ENCODE measurements at places on chromosomes 6 and 20. TPM values are rescaled to one million over a fixed set of nuclear protein-coding genes. Genes with fewer than 3 reads are reported as not detected.
A peak's percentile ranks its signal among the peaks of the same experiment; 100 is the strongest.

GRCh38 chr20:137668-138490, 4.5 kb upstream of the DEFB126 start:
- H3K27me3 ChIP-seq = no peaks in the 10 kb centered on the region
- no peak overlapping the region for H3K4me3 ChIP-seq
- no peaks in the 10 kb centered on the region for H3K36me3 ChIP-seq

The SLC23A2 gene
- 20.2 TPM for total RNA-seq

- no peaks in the 10 kb centered on the region for H3K27me3 ChIP-seq
- no peak for DNase-seq
- H3K4me1 ChIP-seq = peaks cover 62% of the 10 kb centered on the region
- no peak overlapping the region for H3K4me3 ChIP-seq
- H3K27ac ChIP-seq = peak overlapping the region; percentile 4
Observed at GRCh38 chr20:49692941-49693340, 20.7 kb downstream of the B4GALT5 start.

The POM121L2 gene
- 0.07 TPM for total RNA-seq

DNA sequence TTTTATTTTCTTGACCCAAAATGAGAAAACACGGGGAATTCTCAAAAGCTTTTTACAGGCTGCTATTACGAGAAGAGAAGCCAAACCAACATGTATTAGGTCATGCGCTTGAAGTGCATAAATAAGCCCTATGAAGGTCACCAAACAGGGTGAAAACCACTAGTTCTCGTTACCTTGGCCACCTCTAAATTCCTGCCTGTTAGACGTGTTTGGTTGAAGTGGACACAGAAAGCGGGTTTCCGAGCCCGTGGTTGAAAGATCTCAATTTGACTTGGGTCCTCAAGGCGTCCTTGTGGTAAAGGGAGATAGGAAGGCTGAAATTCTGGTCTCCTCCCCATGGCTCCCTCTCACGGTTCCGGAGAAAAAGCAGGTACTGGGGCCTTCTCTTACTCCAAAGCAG, 6.2 kb downstream of the EYA2 start:
- H3K4me1 ChIP-seq = peaks cover 3% of the 10 kb centered on the region
- no peak for DNase-seq
- no peak overlapping the region for H3K4me3 ChIP-seq
- H3K36me3 ChIP-seq = no peaks in the 10 kb centered on the region
- H3K27ac ChIP-seq = no peak overlapping the region

GRCh38 chr6:140256248-140256647, 881.8 kb upstream of the CITED2 start:
- H3K4me1 ChIP-seq = 0 out of 2 replicates have a peak, but pooled peaks cover 13% of the 10 kb centered on the region
- DNase-seq = peak; percentile 1
- peak overlapping the region; percentile 15 for H3K27ac ChIP-seq
- H3K27me3 ChIP-seq = no peaks in the 10 kb centered on the region
- no peak overlapping the region for H3K4me3 ChIP-seq

GRCh38 chr20:46939031-46939965, 44.7 kb downstream of the EYA2 start:
- H3K27ac ChIP-seq = no peak overlapping the region
- peak; percentile 82 for DNase-seq
- no peak overlapping the region for H3K4me3 ChIP-seq
- no peaks in the 10 kb centered on the region for H3K36me3 ChIP-seq
- no peaks in the 10 kb centered on the region for H3K4me1 ChIP-seq

DNA sequence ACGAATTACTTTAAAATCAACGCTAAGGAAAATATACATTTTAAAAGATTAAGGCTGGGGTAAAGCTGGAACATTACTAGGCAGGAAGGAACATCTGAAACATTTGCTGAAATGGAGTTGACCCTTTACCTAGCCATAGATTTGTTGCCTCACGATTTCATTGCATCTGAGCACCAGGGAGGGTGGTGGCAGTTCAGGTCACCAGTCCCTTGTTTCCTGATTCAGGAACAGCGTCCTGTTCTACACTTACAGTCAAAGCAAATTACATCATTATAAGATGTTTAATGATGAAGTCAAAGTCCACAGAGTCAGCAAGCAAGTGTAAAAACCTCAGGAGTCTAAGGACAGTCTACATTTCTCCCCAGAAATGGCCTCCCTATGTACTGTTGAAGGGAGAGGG, 9.0 kb upstream of the MICA start:
- DNase-seq = no peak
- H3K27ac ChIP-seq = no peak overlapping the region
- no peak overlapping the region for H3K4me3 ChIP-seq
- no peaks in the 10 kb centered on the region for H3K36me3 ChIP-seq

The TFAP2D gene
- total RNA-seq = not detected

The F13A1 gene
- total RNA-seq = 11.4 TPM

The C6orf52 gene
- not detected for total RNA-seq

DNA sequence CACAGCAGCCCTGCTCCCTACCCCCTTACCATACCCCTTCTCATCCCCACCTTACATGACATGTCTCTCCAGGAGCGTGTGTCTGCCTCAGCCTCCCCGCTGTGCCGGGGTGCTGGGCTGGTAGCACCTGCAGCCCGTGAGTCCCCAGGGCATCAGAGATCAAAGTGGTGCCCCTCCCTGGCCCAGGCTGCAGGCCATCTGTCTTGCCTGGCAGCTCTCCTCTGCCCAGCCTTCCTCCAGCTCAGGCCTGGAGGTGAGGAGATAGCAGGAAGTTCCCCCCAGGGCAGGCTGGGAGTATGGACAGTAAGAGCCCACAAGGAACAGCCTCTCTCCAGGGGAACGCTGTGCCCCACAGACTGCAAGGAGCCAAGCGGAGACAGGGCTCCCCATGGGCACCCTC, 35.3 kb downstream of the GRM4 start:
- DNase-seq = no peak
- H3K4me3 ChIP-seq = no peak overlapping the region
- H3K27me3 ChIP-seq = no peaks in the 10 kb centered on the region

The SLC17A2 gene
- total RNA-seq = not detected

- H3K4me1 ChIP-seq = peaks cover 9% of the 10 kb centered on the region
- no peak for DNase-seq
- peak overlapping the region; percentile 77 for H3K4me3 ChIP-seq
- no peak overlapping the region for H3K27ac ChIP-seq
- H3K36me3 ChIP-seq = no peaks in the 10 kb centered on the region
- H3K27me3 ChIP-seq = no peaks in the 10 kb centered on the region
Observed at GRCh38 chr6:34890533-34890925, 1.5 kb downstream of the ANKS1A start.

The ANKRD66 gene
- total RNA-seq = not detected

The SIRT5 gene
- total RNA-seq = 13.1 TPM

The LY86 gene
- not detected for total RNA-seq

DNA sequence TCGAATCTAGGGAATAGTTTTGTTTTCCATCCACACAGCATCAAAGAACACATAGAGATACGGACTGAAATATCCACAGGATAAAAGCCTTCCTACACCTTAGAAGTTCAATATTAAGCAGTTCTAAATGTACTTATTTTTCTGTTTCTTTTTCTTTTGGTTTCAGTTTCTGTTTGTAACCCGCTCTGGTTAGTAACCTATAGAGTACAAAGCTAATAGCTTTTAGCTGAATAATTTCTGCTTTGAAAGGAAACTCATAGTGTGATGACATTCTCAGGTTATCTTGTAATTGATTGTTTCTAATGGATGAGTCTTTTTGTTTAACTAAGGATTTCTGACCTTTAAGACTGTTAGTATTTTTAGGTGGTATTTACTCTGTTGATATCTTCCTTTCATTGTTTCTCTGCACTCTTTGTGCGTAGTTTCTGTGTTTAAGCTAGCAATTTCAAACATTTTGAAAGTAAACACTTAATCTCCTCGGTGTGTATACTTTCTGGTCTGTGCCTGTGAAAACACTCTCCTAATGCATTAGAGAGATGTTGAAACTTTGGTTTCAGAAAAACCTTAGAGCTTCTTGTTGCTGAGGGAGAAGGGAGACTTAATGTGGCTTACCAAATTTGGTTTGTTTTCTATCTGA, 385.5 kb downstream of the HDGFL1 start:
- DNase-seq = no peak
- no peaks in the 10 kb centered on the region for H3K27me3 ChIP-seq
- no peak overlapping the region for H3K27ac ChIP-seq
- H3K4me3 ChIP-seq = no peak overlapping the region
- no peaks in the 10 kb centered on the region for H3K4me1 ChIP-seq

DNA sequence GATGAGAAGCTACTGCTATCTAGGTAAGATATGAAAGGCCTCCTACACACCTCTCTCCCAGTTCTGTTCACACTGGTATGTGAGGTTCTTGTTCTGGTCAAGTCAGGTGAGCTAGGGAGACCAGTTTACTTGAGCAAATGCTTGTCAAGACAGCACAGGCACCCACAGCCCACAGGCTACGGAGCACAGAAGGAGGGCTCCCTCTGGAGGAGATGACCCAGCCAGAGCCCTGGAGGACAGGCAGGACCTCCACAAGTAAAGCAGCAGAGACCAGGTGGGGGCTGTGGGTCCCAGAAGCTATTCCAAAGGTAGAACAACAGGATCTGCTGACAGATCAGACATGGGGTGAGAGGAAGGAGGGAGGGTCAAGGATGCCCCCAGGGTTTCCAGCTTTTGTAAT, 13.2 kb downstream of the MMP24OS start:
- H3K4me3 ChIP-seq = no peak overlapping the region
- peaks cover 37% of the 10 kb centered on the region for H3K4me1 ChIP-seq
- DNase-seq = peak; percentile 59
- H3K27me3 ChIP-seq = no peaks in the 10 kb centered on the region
- no peaks in the 10 kb centered on the region for H3K36me3 ChIP-seq

GRCh38 chr20:38962928-38963401, 821 bp downstream of the DHX35 start:
- no peaks in the 10 kb centered on the region for H3K27me3 ChIP-seq
- H3K36me3 ChIP-seq = no peaks in the 10 kb centered on the region
- DNase-seq = no peak
- H3K27ac ChIP-seq = peak overlapping the region; percentile 94

DNA sequence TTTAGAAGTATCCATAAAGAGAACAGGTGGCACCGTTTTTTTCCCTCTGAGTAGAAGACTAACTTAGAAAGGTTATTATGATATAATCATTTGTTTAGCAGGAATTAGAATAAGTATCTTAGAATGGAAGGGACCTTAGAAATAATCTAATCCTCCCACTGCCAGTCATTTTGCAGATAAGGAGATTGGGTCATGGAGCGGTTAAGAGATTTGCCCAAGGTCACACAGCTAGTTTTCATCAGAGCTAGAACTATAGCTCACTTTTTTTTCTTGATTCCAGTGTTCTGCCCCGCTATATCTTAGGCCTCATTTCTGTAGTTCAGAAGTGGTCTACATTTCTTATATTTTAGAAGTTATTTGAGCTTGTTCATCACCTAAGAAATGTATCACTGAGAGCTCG, 139.6 kb downstream of the PRL start:
- H3K27ac ChIP-seq = no peak overlapping the region
- no peaks in the 10 kb centered on the region for H3K27me3 ChIP-seq
- no peak overlapping the region for H3K4me3 ChIP-seq

The LHFPL5 gene
- total RNA-seq = not detected

GRCh38 chr6:97026298-97026697, 101.8 kb downstream of the KLHL32 start:
- DNase-seq = no peak
- no peak overlapping the region for H3K27ac ChIP-seq
- H3K27me3 ChIP-seq = no peaks in the 10 kb centered on the region
- no peaks in the 10 kb centered on the region for H3K36me3 ChIP-seq

DNA sequence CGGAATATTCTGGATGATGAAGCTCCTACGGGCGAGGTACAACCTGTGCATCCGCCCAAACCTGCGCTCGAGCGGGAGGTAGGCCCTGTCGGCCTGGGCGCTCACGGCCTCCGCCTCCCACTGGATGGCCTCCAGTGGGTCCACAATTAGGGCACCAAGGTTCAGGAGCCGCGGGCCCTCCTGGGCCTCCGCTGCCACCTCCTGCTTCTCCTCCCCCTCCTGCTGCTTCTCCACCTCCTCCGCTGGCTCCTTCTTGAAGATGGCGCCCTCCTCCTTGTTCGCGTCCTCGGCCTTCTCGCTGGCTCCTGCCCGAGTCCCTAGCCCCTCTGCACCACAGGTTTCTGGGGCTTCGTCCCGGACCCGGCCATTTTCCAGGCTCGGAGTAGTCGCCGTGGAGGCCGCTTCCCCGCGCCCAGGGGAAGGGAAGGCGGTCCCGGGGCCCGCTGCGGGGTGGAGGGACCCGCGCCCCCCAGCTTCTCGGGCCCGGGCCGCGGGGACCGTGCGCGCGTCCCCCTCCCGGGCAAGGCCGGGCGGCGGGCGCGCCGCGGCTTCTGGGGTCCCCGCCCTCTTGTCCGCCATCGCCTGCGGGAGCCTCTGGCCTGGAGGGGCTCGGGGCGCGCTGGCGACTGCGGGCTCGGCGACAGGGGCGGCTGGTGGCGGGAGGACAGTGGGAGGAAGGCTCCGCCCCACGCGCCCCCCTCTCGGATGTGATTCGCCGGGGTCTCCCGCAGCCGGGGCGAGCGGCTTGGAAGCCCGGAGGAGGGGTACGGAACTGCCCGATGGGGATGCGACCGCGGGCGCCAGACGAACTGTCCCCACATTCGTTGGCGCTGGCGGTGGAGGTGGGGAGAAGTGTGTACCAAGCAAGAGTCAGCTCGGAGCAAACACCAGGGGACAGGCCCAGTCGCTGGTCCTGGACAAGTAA, 17.6 kb downstream of the PLAGL2 start:
- H3K27ac ChIP-seq = peak overlapping the region; percentile 45
- peak; percentile 93 for DNase-seq
- H3K4me3 ChIP-seq = peak overlapping the region; percentile 93
- peaks cover 18% of the 10 kb centered on the region for H3K4me1 ChIP-seq

DNA sequence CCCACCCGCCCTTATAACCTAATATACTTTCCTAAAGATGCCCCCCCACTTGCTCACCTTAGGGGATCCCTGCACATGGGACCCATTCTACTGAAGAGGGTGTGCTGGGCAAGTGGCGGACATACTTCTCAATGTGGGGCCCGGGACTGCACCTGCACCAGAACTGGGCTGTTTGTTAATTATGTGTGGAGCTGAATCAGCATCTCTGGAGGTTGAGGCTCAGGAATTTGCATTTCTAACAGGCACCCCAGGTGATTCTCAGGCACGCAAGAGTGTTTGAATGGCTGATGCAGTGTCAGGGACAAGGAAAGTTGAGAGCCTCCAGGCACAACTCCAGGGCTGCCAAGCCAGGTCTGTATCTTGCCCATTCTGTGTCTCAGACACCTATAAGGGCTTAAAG, 8.9 kb upstream of the PTPRT start:
- DNase-seq = no peak
- H3K27ac ChIP-seq = no peak overlapping the region
- H3K4me3 ChIP-seq = no peak overlapping the region
- no peaks in the 10 kb centered on the region for H3K36me3 ChIP-seq
- no peaks in the 10 kb centered on the region for H3K4me1 ChIP-seq

DNA sequence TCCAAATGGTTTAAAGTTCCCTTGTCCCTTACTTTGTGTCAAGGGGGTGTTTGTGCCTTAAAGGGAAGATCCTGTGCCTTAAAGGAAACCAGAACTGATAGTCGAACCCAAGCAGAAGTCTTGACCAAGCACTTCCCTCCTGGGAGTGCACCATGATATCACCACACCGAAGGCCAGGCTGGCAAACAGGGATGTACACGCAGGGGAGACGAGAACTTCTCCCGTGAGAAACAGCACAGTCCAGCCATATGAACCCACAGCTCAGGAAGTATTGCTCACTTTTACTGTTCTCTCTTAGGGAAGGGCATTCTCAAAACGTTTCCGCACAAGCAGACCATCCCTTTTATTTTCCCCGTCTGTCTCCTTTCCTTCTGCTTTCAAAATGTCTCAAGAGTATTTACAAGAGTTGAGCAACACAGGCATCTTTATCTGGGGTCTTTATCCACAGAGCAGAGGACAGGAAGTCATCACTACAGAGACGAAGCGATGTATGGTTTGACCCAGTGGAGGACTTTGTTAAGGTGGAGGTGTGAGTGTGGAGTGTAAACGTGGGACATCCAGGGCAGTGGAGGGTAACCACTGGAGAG, 12.8 kb upstream of the SERPINB1 start:
- no peaks in the 10 kb centered on the region for H3K36me3 ChIP-seq
- DNase-seq = no peak
- peaks cover 29% of the 10 kb centered on the region for H3K4me1 ChIP-seq
- peak overlapping the region; percentile 41 for H3K27ac ChIP-seq
- no peaks in the 10 kb centered on the region for H3K27me3 ChIP-seq
